ENCODE measurements at places on chromosomes 11 and 22.

- no peak for DNase-seq
These were observed 1342.7 kb upstream of the TENM4 start for GRCh38 chr11:80783561-80783960.

GRCh38 chr11:73961321-73961720, 10.5 kb downstream of the DNAJB13 start:
- DNase-seq = no peak

DNA sequence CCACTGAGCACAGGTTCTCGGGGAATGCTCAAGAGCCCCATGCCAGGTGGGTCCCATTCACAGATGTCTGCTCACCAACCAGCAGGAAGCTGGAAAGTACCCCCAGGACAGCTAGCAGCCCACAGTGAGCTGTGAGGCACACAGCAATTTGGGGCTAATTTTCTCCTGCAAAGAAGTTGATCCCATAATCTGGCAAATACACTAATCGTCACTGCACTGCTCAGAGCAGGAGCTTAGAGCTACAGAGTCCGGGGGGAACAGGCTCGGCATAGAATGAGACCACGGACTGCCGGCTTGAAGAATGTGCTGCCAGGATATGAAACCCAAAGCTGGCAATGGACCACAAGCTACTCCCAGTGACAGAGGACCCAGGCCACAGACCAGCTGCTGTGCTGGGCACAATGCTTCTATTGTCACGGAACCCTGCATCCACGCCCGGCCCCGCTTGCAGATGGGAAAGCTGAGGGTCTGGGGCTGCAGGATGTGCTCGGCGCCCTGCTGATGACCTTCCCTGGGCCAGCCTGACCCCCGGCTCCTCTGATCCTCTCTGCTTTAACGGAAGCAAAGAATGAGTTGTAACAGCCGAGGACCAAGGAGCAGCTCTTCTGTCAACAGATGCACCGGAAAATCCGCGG, 239.7 kb downstream of the CTTN start:
- DNase-seq = no peak

DNA sequence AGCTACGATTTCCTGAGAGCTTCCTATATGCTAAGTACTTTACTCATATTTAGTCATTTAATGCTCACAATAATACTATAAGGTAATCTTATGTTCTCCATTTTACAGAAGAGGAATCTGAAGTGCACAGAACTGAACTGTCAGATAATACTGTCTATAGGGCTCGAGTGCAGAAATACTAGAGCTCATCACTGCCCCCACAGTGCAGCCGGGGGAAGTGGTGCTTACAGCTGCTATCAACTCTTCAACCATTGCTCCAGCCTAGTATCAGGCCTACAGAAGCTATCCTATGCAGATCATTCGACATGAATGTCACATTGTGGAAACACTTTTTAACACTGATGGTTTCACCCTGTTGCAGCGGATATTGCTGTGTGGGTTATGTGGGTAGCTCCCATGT, 929.9 kb downstream of the NTM start:
- no peak for DNase-seq

- no peak for DNase-seq
These were observed 3.9 kb downstream of the SLC25A22 start for GRCh38 chr11:794013-794765.

DNA sequence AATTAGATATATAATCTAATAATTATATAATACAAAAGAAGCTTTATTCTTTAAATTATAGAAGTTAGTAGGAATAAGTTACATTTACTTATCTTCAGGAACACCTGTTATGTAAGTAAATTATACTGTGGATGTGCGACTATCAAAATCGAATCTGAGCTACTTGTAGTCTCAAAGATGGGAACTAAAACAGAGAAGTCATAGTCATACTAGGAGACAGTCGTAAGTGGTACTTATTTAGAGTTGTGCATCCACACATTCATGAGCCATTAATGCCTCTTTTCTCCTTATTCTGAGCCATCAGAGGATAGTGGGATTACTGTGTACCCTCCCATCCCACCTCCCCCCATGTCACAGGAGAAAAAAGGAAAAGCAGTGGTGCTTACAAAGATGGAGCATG, 114.4 kb downstream of the CADM1 start:
- DNase-seq = no peak

GRCh38 chr22:27352426-27352825, 449.1 kb downstream of the MN1 start:
- no peak for DNase-seq

DNA sequence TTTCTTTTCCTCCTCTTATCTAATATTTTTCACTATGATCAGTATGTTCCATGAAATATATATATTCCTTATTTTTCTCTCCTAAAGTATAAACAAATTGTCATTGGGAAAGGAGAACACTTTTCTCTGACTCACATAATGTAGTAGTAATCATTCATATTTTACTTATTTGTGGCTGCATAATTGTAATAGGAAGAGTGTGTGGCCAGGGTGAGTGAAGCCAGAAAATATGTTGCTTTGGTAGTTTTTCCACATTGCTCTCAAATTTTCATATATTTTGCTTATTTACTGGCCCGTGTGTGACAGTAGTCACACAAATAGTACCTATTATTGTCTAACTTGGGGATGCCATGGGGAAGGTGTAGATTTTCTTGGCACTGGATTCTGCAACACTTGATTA, 172.1 kb downstream of the DYNC2H1 start:
- DNase-seq = no peak

- no peak for DNase-seq
These were observed 79.8 kb upstream of the NCAM1 start for GRCh38 chr11:112881461-112881860.

DNA sequence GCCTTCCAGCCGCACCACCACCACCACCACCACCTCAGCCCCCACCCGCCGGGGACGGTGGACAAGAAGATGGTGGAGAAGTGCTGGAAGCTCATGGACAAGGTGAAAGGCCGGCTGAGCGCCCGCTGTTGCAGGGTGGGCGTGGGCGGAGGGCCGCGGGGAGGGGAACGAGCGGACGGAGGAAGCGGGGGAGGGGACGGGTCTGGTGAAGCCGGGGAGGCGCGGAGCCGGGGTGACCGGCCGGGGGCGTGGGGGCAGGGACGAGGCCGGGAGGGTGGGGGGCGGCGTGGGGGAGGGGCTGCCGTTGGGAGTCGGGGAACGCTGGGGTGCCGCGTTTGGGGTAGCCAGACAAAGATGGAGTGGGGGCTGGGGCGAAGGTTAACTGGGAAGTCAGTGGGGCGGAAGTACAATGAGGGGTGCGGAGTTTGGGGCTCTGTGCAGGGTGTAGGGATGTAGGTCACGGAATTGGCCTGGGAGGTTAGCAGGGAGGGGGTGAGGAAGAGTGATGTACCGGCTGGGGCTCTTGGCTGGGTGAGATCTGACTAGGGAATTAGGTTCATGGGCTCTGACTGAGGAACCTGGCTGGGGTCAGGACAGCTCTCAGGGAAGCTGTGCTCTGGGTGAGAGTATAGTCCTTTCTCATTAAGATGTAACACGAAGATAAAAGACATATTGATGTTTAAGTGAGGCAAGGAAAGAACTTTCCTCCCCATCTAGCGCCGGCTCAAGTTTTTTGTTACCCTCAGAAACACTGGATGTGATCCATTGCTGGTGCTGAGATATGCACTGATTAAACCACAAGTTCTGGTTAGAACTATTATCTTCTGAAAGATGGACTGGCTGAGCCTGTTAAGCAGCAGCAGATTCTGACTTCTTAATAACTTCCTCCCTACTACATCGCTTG, 624 bp downstream of the CBL start:
- DNase-seq = no peak

DNA sequence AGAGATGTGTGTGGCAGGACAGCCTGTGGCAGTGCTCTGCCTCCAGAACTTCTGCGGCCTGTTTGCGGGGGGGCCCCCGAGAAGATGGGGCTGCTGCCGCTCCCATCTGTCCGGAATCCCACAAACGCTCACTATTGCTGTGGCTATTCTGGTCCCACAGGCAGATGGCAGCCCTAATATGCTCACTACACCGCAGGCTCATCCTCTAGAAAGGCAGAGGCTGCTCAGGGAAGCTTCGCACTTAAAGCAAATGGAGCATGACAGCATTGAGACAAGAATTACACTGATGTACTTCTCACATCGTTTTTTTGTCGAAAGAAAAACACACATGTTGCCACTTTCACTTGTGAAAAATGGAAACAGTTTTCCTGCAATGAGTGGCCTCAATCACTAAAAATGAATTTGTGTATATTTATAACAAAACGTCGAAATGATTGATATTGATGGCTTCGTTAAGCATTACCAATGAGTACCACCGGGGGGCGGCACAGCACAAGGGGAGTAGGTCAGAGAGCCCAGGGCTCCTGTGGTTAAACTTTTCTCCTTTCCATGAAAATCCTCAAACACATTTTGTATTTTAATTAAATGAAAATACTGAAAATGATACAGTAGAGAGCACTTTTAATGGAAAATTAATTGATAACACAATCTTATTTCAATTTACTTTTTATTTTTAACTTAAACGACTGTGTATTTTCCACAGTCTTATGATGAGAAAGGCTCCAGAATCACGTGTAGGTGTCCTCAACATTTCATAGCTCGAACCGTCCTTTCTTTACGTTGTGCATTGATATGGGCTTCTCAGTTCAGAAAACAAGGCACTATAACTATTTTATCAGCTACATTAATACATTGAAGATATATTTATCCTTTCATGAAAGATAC, 69.1 kb downstream of the CTTN start:
- DNase-seq = no peak

DNA sequence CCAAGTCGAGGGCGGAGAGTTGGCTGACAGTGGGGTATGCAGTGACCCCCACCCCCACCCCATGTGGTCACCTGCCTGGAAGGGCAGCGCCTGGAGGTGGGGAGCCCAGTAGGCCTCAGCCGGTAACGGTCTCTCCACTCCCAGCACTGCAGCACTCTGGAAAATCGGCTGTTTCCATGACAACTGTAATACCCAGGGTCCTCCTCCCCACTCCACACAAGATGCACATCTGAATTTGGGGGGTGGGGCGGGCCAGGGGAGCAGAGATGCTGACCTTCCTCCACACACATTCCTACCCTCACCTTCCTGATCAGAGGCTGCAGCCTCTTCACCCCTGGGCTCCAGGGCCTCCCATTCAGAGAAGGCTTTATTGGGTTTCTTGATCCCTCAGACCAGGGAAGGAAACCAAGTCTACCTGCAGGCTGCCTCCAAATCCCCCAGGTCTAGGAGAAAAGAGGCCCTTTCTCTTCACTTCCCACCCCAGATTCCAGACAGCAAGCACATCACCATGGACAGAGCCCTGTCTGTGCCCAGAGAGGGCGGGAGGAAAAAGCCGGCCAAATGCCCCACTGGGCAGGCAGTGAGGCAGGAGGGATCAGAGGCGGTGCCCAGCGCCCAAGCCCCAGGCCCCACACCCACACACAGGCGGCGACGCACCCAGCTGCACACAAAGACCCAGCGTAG, 46.5 kb downstream of the SLC22A12 start:
- DNase-seq = no peak

GRCh38 chr11:9775398-9775779, 111.5 kb downstream of the SWAP70 start:
- no peak for DNase-seq

- DNase-seq = no peak
These were observed 6.8 kb upstream of the CHKA start for GRCh38 chr11:68127714-68128681.

DNA sequence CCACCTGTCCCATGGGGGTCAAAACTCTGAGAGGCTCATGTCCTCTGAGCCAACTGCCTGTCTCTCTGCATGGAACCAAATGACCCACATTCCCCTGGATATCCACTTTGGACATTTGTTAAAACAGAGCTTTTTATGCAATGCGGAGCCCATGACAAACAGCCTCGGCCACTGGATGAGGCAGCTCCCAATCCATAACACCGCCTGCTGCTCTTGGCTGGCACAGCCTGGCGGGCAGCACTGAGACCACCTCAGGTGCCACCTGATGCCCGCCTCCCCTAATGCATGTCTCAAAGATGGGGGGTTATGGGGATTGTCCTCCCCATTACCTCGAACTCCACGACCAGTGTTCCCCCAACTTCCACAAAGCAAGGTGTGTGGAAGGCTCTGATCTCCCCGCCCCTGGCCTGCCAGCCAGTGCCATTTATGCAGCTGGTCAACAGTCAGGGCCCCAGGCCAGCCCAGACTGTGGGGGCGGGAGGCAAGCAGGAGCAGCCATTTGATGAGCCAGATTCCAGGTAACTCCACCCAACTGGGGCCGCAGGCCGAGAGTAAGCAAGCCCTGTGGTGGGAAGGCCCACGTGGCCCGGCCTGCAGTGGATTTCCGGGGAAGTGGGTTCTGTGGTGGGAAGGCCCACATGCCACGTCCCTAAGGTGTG, 84.2 kb downstream of the PHF21B start:
- no peak for DNase-seq

DNA sequence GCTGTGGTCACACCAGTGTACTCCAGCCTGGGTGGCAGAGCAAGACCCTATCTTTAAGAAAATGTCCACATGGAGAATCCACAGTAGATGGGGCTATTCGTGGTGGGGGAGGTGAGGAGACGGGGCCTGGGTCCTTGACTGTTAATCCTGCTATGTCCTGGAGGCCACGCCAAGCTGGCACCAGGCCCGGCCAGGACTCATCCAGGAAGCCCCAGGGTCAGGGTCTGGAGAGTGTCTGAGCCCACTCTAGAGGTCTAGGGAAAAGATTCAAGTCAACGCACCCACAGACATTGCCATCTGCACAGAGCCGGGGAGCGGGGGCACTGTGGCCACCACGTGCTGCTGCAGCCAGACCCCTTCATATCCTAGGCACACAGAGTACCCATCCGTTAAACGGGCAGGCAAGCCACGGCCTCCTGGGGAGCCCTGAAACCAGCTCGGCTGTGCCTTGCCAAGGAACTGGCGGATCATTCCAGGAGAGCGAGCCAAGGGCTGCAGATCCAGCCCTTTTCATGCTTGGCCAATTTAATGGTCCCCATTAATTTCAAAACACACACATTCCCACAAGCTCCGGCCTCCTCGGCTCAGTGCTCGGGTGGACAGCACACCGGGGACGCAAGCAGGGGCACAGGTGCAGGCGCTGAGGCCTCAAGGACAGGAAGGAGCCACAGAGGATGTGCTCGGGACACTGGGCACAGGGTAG, 24.7 kb downstream of the MACROD1 start:
- no peak for DNase-seq

DNA sequence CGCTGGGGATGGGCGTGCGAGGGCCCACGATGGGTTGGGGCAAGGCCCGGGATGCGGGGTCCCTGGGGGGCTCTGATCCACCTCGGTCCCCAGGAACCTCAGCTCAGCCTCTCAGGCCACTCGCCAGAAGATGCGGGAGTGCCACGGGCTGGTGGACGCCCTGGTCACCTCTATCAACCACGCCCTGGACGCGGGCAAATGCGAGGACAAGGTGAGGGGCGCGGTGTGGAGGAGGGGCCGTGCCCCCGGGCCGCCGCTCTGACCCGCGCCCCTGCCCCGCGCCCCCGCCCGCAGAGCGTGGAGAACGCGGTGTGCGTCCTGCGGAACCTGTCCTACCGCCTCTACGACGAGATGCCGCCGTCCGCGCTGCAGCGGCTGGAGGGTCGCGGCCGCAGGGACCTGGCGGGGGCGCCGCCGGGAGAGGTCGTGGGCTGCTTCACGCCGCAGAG, 6.3 kb downstream of the PKP3 start:
- no peak for DNase-seq

DNA sequence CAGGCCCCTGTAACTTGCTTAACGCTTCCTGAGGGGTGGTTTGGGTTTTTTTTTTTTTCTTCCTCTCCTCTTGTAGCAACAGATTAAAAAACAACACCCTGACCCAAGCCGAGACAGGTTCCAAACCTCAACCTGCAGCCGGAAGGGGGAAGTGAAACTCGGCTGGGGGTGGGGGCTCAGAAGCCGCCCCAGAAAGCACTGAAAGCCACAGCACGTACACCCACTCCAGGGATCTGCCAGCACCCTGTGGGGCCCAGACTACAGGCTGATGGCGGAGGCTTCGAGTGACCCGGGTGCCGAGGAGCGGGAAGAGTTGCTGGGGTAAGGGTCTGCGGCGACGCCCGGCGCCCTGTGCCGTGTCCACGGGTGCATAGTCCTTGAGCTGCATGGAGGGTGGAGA, at the start of gene LSP1:
LSP1 (plus strand) TSS at position 208 of the 400 bp plus-strand sequence; CDS start at position 269, 61 bp downstream.
- DNase-seq = no peak
